ENCODE measurements at places on chromosomes 16 and 17.

GRCh38 chr16:19601083-19601976 lies 45.8 kb downstream of the VPS35L start:
- no peak for DNase-seq

- no peak for DNase-seq
These were observed 184.4 kb upstream of the TOX3 start for GRCh38 chr16:52731219-52731875.

DNA sequence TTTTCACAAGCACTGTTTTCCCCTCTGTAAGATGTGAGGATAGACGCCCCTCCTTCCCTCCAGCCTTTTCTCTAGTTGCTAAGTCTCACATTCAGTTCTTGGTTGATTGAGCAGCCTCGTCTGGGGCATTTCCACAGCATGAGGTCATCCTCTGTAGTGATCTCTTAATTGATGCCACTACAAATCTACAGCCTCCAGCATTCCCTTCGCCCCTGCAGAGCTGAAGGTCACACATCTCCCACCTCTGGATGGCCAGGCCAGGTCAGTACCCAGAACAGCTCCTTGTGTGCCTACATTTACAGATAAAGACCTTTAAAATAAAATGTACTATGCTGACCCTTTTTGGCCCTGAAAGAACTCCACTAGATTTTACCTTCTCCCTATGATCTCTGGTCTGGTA lies 32.5 kb upstream of the CDH11 start:
- DNase-seq = no peak

DNA sequence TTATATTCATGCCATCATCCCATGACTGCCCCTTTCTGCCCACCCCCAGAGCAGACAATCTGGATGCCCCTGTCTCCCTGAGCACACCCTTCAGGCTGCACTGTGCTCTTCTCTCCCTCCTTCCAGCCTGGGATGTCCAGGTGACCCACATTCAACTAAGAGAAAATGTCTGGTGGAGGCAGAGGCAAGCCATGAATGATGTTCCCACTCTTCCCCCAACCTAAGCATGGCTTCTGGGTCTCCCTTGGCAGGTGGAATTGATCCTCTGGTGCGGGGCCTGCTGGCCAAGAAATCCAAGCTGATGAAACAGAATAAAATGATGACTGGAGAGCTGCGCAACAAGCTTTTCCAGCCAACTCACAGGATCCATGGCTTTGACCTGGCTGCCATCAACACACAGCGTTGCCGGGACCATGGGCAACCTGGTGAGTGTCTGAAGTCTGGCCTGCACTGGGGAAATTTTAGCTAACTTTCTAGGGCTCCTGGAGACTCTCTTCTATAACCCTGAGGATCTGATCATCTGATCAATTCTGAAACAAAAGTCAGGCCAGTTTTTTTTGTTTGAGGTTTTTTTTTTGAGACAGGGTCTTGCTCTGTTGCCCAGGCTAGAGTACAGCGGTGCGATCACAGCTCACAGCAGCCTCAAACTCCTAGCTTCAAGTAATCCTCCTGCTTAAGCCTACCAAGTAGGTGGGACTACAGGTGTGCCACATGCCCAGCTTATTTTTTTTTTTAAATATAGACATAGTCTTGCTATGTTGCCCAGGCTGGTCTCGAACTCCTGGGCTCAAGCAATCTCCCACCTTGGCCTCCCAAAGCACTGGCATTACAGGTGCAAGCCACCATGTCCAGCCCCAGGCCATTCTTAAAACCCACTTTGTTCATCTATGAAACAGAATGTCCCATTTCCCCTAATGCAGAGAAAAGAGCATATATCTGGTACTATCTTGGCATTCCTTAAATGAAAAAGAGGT lies 14.5 kb downstream of the MPO start:
- DNase-seq = no peak

DNA sequence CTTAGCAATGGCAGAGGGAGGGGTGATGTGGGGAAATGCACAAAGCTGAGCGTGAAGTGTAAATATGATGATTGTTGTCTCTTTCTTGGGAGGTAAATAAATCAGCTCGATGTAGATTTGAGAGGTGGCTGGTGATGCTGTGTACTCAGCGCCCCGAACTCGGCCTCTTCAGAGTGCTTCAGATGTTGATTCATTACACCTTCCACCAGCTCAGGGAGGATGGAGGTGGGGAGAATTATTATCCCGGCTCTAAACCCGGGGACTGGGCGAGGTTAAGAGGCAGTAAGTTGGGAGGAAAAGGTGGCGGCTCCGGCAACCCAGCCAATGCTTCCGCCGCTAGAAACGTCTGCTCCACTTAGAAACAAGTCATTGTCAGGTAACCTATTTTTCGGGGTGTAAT lies 86.5 kb downstream of the RPA1 start:
- DNase-seq = no peak

DNA sequence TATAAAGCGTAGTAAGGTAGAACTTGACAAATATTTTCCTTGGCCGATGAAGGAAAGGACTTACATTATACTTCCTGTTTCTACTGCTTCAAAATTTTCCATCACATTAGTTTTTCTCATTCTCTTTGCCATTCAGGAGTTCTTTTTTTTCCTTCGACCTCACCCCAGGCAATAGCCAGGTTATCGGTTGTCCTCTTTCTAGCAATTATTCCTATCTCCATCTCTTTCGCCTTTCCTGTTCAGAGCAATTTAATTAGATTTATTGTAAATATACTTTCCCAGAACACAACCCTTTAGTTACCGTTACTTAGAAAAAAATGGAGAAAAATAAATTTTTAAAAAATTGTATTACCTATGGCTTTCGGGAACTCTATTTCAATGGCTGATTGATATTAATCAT lies 205.2 kb downstream of the KCNJ2 start:
- no peak for DNase-seq

DNA sequence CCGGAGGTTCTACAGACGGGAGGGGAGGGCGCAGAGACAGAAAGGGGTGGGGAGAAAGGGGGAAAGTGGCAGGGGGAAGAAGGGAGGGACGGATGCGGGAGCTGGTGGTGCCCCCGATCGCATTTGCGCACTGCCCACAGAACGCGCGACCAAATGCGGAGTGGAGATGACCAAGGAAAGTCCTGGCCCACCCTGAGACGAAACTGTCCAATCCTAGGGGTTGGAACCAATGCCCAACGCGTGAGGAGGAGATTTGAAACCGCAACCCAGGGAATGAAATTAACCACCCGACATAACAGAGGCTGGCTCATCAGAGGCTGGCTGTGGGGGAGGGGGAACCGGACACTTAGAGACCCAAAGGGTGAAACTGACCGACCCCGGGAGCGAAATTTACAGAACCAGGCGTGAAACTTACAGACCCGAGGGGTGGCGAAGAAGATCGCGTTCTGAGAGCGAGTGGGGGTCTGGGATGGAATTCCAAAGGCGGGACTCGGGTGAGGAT lies 1.4 kb downstream of the HES7 start:
- no peak for DNase-seq

DNA sequence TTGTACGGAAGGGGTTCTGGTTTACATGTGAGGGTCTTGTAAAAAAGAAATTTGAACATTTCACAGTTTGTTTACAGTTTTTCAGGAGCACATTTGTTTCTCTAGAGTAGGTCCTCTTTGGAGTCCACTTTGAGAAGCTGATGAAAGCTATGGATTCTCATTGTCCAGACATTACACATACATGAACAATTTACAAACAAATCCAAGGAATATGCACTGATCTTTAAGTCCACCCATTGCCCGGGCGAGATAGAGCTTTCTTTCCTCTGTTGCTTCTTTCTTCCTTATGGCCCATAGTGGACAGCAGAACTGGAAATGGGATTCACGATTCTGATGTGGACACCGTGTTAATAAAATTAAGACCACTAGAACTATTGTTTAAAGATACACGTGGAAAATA lies 1.9 kb downstream of the DCAF7 start:
- no peak for DNase-seq

- no peak for DNase-seq
These were observed 735 bp downstream of the PSMD11 start for GRCh38 chr17:32445074-32445415.

- no peak for DNase-seq
These were observed 2.7 kb upstream of the CAPNS2 start for GRCh38 chr16:55563797-55564196.

DNA sequence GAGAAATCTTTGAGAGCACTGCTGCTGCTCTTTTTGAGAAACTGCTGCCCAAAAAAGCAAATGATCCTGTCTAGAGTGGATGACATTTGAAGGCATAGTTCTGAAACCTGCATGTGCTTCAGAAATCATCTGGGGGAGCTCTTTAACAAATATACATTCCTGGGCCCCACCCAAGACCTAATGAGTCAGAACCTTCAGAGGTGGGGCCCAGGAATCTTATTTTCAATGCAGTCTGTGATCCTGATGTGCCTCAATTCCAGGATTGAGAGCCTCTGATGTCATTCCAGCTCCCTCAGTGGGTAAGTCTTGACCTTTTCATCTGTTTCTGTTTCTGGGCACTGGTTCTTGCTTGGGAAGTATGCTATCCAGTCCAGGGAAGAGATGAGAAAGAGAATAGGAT lies 42.3 kb downstream of the HNF1B start:
- DNase-seq = no peak

DNA sequence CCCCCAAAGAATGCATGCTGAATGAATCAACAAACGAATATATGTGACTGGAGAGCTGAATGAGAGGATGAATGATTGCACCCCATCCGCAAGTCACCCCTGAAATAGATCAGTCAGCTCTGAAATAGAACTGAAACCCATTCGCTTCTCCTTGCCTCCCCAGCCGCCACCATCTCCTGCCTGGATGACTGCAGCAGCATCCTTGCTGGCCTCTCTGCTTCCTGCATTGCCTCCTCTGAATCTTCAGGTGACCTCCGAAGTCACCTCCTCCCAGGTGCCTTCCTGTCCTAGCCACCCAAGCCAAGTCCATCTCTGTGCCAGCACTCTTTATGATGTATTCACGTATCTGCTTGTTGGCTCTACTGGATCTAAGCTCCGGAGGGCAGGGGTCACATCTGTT lies 288.3 kb downstream of the CPPED1 start:
- DNase-seq = no peak

DNA sequence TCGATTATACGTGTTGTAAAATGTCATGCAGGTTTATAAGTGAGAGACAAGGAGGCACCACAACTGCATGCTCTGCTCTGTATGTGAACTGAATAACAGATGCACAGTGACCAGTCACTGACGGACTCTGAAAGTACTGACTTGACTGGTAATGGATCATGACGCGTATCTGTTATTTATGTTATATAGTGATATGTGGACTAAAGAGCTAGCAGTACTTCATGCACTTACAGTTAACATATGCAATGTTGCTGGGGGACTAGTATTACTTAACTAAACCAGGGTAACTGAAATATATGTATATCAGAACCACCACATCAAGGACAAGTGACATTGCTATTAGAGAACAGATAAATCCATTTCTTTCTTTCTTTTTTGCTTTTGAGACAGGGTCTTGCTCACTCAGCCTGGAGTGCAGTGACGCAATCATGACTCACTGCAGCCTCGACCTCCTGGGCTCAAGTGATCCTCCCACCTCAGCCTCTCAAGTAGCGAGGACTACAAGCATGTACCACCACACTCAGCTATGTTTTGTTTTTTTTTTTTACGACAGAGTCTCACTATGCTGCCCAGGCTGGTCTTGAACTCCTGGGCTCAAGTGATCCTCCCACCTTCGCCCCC lies 17.2 kb downstream of the COIL start:
- DNase-seq = no peak

- no peak for DNase-seq
These were observed 913 bp upstream of the PRR14 start for GRCh38 chr16:30649725-30650368.

DNA sequence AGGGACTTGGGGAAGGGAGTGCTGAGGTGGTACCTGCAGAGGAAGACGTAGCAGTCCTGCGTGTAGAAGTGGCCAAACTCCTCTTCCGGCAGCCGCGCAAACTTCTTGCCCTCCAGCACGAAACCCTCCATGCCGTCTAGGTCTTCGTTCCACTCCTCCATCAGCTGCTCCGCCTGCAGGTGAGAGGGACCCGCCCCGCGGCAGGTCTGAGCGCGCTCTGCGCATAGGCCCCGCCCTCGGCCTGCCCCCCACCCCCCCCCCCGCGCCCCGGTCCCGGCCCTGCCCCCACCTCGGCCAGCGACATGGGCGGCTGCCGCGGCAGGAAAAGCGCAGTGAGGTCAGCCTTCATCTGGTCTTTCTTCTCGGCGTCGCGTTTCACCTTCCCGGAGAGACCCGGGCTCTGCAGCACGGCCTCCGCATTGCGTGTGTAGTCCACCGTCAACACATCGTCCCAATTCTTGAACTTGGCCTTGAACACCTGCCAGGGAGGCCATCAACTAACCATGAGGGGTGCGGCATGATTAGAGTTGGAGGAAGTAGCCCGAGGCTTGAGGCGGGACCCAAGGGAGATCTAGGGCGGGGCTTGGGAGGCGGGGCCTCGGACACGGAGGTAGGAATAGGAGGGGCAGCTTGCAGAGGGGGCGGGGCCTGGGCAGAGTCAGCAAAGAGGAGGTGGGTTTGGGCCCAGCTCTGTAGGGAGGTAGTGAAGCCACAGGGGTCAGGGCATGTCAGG lies 11.5 kb downstream of the FLII start:
- DNase-seq = no peak

DNA sequence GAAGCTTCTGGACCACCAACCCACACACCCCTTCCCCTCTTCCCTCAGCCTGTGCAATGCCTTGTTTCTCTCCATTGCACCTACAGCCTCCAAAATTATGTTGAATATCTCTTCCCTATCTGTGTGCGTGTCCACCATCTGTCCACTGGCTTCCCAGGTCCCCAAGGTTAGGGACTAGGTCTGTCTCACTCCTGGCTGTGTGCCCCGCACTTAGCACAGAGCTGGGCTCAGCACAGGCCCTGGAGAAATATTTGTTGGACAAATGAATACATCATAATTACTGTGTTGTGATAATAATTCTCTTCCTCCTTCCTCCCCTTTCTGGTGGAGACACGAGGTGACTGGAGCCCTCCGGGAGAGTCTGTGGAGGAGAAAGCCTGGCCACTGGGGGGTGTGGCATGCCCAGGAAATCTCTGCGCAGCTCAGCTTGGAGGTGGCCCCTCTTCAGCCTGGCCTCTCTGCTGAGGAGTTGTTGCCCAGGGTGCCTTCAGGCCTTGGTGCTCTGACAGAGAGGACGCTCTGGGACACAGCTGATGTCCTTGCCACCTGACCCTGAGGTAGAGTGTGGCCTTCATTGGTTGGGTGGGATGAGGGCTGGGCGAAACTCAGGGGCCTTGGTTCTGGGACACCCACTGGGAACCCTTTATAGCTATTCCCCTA lies 3.3 kb upstream of the BRD7 start:
- no peak for DNase-seq

DNA sequence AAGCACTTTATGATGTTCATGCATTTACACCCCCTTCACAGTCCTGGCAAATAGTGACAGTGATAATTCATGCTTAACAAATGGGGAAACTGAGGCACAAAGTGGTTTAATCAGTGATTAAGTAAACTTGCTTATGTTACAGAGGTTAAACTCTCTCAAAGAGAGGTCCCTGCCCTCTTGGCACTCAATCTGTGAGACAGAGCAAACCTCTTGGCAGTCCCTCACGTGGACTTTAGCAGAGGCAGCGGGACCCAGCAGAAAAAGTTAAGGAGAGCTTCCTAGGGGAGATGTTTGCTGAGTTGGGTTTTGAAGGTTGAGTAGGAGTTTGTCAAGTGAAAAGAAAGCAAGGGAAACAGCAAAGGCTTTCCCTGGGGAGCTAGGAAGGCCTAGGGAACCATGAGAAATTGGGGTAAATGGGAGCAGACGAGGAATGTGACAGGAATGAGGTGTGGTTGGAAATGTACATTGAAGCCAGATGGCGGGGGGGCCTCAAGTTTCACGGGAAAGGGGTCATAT lies 10.7 kb downstream of the SOCS1 start:
- no peak for DNase-seq

All from left forelimb (tissue), 1 donor.